Neural cell (in vitro differentiated cells): ENCODE measurements at places on chromosomes 3 and 15. TPM values are rescaled to one million over a fixed set of nuclear protein-coding genes. Genes with fewer than 3 reads are reported as not detected.

The RGMA gene
- polyA plus RNA-seq = 9.5 and 16.6 TPM in 2 replicates

The KBTBD12 gene
- polyA plus RNA-seq = not detected in 2 replicates

The BRPF1 gene
- 14.9 and 18.0 TPM in 2 replicates for polyA plus RNA-seq

The ROPN1 gene
- polyA plus RNA-seq = not detected in 2 replicates

The KCNH8 gene
- polyA plus RNA-seq = 28.9 and 31.7 TPM in 2 replicates

The RAD18 gene
- 4.7 and 5.4 TPM in 2 replicates for polyA plus RNA-seq

The CNTN3 gene
- 24.0 and 31.8 TPM in 2 replicates for polyA plus RNA-seq

The PLSCR4 gene
- polyA plus RNA-seq = not detected in 2 replicates

The PIGZ gene
- 5.8 and 6.5 TPM in 2 replicates for polyA plus RNA-seq

The GOLGA8S gene
- not detected in 2 replicates for polyA plus RNA-seq

The TRNT1 gene
- 25.7 and 28.5 TPM in 2 replicates for polyA plus RNA-seq

The PRKCD gene
- polyA plus RNA-seq = not detected in 2 replicates

The ZNF662 gene
- not detected in 2 replicates for polyA plus RNA-seq

The TEX55 gene
- polyA plus RNA-seq = not detected in 2 replicates

The AMT gene
- 5.0 and 6.1 TPM in 2 replicates for polyA plus RNA-seq

The RTP1 gene
- polyA plus RNA-seq = 2.0 and 2.3 TPM in 2 replicates

The ZNF197 gene
- polyA plus RNA-seq = 51.9 and 64.1 TPM in 2 replicates

The EPHA6 gene
- 0.56 and 0.78 TPM in 2 replicates for polyA plus RNA-seq

The PLA2G4E gene
- polyA plus RNA-seq = not detected in 2 replicates

The CAV3 gene
- not detected in 2 replicates for polyA plus RNA-seq
